NCI-H187 (cell line): ENCODE measurements at places on chromosomes 4 and X.

DNA sequence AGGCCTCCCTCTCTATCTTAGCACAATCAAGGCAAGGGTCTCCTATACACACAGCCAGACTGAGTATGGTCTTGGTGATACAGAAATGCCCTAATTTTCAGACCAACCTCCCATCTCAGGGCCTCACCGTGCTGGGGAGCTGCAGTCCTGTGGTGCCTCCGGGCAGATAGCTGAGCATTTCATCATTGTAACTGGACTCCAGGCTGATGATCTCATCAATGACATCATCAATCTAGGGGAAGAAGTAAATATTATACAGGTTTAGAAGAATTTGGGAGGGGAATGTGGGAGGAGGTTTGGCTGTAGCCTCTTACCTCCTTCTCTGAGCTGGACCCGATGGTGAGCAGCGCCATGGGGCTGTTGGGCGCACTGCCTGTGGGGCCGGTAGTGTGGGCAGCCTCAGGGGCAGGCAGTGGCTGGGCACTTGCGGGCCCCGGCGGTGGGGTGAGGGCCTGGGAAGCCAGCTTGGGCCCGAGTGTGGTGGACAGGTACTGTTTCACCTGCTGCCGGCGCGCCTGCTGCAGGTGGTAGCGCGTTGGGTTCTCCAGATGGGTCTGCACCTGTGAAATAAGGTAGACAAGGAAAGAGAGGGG lies 5.2 kb downstream of the TFE3 start:
- DNase-seq = no peak

DNA sequence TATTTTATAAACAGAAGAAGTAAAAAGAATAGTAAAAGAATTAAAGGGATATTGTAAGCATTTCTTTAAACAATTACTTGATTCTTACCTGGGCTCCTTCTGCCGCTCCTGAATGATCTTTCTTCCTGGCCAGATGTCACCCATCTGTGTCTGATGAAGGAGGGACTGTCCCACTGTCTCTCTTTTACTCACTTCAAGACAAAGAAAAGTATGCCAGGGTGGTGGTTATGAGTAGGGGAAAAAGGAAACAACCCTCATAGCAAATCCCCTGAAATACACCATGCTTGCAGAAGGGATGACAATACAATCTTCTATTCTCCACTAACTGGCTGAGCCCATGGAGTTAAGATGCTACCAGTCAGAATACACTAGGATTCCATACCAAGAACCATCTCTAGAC lies 31.1 kb downstream of the SYTL4 start:
- no peak for DNase-seq

DNA sequence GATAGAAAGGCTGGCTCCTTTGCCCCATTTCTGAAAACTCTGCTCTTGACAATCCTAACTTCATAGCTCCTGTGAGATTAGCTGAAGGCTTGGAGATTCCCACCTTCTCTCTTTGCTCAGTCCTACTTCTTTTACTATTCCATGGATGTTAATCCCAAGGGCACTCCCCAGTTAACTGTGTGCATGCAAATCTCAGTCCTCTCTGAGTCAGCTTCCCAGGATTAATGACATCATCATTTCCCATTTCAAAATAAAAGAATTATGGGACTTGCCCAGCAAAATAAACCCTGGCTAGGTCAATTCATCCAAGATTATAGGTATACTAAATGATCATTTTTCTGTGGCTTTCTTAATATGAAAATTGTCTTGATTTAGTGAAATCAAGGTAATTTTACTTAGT lies 328.6 kb upstream of the NR3C2 start:
- DNase-seq = no peak

- DNase-seq = no peak
Observed at GRCh38 chrX:132532913-132533312, 44.1 kb upstream of the MBNL3 start.

- no peak for DNase-seq
Observed at GRCh38 chr4:23161787-23162186, 469.1 kb downstream of the GBA3 start.

DNA sequence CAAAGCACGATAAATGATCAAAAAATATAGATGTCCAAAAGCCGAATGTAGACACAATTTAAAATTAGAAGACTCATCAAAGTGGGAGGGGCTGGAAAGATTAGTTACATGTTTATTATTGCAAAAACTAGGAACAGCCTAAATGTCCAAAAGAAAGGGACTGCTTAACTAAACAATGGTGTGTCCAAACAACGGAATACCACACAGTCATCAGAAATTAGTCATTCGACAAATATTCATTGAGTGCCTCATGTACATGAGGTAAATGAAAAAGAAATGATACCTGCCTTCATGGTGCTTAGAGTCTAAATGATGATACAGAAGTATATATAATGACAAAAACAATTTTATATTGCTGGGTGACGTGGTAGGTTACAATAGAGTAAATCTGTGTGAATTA lies 139.7 kb downstream of the MAML3 start:
- no peak for DNase-seq

DNA sequence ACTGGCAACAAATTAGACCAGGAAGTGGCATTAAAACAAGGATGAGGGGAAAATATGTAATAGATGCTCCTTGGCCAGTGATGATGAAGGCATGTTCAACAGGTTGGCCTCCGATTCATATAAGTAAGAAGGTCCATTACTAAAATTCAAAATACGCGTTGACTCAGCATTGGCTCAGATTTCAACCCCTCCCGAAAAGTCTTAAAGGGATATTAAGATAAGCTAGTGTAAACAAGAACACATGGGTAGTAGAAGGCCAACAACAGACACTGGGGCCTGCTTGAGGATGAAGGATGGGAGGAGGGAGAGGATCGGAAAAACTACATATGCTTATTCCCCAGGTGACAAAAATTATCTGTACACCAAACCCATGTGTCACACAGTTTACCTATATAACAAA lies 19.1 kb upstream of the LAP3 start:
- DNase-seq = no peak

DNA sequence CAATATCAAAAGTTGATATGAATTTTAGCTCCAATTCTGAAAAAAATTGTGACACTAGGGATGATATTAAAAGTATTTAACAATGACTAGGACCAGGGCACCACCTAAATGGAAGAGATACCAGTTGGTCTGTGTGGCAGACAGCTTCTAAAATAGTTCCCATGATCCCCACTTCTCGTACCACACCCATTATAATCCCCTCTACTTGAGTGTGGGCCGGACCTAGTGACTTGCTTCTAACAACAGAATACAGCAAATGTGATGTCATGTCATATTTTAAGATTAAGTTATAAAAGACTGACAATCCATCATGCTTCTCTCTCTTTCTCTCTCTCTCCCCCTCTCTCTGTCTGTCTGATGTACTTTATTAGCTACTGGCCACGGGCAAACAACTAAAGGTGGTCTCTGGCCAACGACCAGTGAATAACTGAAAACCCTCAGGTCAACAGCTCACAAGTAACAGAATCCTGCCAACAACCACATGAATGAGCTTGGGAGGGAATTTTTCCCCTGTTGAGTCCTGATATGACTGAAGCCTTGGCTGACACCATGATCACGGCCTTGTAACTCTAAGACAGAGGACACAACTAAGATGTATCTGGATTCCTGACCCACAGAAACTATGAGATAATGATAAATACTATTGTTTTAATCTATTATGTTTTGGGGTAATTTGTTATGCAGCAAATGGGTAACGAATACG lies 34.4 kb downstream of the FAM13A start:
- no peak for DNase-seq

- DNase-seq = no peak
Observed at GRCh38 chr4:156774422-156774821, 197.2 kb downstream of the PDGFC start.
